ENCODE measurements at places on chromosomes 3 and 15. TPM values are rescaled to one million over a fixed set of nuclear protein-coding genes. Genes with fewer than 3 reads are reported as not detected.
A peak's percentile ranks its signal among the peaks of the same experiment; 100 is the strongest.

The MB21D2 gene
- 7.7 TPM for total RNA-seq

DNA sequence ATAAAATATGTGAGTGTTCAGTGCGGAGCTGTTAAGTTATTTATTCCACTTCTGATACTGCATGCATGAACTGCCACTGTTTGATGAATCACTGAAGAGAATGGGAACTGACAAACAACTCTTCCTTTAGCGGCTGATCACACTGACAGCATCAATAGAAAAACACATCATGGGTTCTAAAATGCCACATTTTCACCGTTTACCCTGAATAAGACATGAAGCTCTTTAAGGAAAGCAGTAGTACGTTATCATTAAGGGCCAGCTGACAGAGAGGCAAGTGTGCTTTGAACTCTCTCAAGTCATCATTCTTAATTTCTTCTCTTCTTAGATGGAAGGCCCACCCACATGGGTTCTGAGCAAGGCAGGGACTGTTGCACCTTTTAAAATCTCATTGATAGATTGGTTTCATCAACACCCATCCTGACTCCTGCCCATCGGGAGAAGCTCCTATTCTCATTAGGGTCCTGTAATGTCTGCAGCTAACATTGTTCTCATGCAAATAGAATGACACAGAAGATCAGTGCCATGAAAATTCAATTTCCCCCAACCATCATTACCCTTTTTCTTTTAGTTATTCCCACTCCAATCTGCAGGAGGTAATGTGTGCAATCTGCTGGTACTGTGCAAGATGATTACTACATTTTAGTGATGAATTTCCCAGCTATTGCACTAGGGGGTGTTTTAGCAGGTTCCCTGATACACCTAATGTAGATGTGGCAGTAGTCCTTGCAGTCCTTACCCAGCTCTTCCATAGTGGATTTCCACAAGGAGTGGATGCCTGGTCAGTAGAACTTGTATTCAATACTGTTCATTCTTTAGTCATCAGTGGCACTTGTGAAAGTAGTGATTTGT is 119.1 kb downstream of the ROBO2 start:
- no peaks in the 10 kb centered on the region for H3K27me3 ChIP-seq
- H3K4me1 ChIP-seq: no peaks in the 10 kb centered on the region
- H3K27ac ChIP-seq: no peak overlapping the region
- no peaks in the 10 kb centered on the region for H3K36me3 ChIP-seq
- no peak for DNase-seq

DNA sequence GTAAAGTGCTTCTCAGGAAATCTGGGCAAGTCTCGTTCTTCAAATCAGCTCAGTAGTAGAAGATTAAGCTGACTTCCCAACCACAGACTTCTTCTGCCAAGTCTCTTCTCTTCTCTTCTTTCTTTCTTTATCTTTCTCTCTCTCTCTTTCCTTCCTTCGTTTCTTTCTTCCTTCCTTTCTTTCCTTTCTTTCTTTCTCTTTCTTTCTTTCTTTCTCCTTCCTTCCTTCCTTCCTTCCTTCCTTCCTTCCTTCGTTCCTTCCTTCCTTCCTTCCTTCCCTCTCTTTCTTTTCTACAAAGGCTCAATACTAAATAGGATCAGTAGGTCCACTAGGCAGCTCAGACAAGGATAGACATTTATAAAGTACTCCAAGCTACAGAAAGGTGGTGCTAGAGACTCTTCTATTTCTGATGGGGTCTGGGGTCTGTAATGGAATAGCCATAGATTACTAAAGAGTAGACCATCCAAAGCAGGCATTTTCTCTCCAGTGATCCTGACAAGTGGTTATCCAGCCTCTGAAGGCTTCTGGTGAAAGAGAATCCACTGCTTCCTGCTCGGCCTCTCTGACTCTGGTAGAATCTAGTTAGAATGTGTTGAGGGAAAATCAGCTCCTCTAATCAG is 100.8 kb downstream of the TPRG1 start:
- peaks cover 6% of the 10 kb centered on the region for H3K36me3 ChIP-seq
- no peak for DNase-seq
- no peak overlapping the region for H3K4me3 ChIP-seq

- H3K4me3 ChIP-seq: no peak overlapping the region
- peaks cover 16% of the 10 kb centered on the region for H3K4me1 ChIP-seq
- no peak overlapping the region for H3K27ac ChIP-seq
- no peaks in the 10 kb centered on the region for H3K36me3 ChIP-seq
- H3K27me3 ChIP-seq: no peaks in the 10 kb centered on the region
Observed at GRCh38 chr15:65937476-65937875, 68.2 kb downstream of the RAB11A start.

DNA sequence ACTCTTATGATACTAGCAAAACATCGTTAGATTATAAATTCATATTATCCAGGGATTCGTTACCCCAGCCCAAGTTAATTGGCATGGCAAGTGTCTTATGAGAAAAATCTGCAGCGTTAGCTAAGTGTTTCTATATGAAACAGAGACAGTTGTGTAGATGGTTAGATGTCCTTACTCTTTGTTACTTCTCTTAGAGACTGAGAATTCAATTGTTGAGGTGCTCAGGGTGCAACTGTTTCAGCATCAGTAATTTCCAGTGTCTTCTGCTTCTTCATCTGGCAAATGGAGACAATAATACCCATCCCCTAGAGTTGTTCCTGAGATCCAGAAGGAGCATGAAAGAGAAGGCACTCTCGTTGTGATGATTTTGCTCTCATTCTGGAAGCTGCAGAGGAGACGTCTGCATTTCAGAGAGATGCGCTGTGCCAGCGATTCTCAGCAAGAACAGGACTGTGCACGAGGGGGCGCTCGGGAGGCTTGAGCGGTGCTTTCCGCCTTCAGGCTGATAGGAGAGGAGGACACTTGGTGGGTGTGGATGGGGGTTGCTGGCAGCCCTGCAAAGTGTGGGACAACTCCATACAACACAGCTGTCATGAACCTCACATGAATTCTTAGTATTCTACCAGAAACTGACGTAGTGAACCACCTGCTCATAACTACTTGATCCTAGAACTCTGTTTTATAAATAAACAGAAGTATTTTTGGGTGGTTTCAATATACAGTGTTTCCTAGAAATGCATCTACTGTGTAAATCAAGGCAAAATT is 39.7 kb upstream of the SPSB4 start:
- H3K4me1 ChIP-seq: peaks cover 8% of the 10 kb centered on the region
- peaks cover 30% of the 10 kb centered on the region for H3K27me3 ChIP-seq
- no peaks in the 10 kb centered on the region for H3K36me3 ChIP-seq
- no peak overlapping the region for H3K4me3 ChIP-seq
- peak; percentile 81 for DNase-seq
- no peak overlapping the region for H3K27ac ChIP-seq

- H3K27ac ChIP-seq: no peak overlapping the region
- H3K4me1 ChIP-seq: no peaks in the 10 kb centered on the region
- DNase-seq: no peak
- no peaks in the 10 kb centered on the region for H3K36me3 ChIP-seq
- peaks cover 2% of the 10 kb centered on the region for H3K27me3 ChIP-seq
Observed at GRCh38 chr3:170999737-171000242, 26.7 kb downstream of the SLC2A2 start.

- H3K27me3 ChIP-seq: no peaks in the 10 kb centered on the region
- peaks cover 11% of the 10 kb centered on the region for H3K4me1 ChIP-seq
- no peak for DNase-seq
- H3K27ac ChIP-seq: no peak overlapping the region
Observed at GRCh38 chr15:41801850-41802455, 25.9 kb upstream of the JMJD7 start.

- DNase-seq: no peak
- peak overlapping the region; percentile 91 for H3K4me3 ChIP-seq
- peak overlapping the region; percentile 96 for H3K27ac ChIP-seq
- no peaks in the 10 kb centered on the region for H3K36me3 ChIP-seq
- H3K27me3 ChIP-seq: no peaks in the 10 kb centered on the region
Observed at GRCh38 chr3:4467522-4467867, 426 bp upstream of the SUMF1 start.

DNA sequence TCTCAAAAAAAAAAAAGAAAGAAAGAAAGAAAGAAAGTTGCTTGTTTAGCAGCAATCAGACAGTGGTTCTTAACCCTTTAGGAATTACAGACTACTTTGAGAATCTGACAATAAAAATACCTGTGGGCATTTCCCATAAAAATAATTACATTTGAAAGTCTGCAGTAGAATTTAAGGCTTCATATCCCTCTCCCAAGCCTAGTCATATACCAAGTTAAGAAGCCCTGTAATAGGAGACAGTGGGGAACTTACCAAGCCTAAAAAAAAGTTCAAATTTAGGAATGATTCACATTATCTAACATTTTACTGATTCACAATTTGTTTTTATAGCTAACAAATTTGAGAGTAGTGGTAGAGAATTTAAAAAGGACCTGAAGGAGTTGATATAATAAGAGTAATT is 47.5 kb downstream of the LRRFIP2 start:
- peaks cover 6% of the 10 kb centered on the region for H3K36me3 ChIP-seq
- DNase-seq: no peak
- no peaks in the 10 kb centered on the region for H3K27me3 ChIP-seq
- no peak overlapping the region for H3K27ac ChIP-seq
- H3K4me3 ChIP-seq: no peak overlapping the region
- H3K4me1 ChIP-seq: peaks cover 7% of the 10 kb centered on the region

DNA sequence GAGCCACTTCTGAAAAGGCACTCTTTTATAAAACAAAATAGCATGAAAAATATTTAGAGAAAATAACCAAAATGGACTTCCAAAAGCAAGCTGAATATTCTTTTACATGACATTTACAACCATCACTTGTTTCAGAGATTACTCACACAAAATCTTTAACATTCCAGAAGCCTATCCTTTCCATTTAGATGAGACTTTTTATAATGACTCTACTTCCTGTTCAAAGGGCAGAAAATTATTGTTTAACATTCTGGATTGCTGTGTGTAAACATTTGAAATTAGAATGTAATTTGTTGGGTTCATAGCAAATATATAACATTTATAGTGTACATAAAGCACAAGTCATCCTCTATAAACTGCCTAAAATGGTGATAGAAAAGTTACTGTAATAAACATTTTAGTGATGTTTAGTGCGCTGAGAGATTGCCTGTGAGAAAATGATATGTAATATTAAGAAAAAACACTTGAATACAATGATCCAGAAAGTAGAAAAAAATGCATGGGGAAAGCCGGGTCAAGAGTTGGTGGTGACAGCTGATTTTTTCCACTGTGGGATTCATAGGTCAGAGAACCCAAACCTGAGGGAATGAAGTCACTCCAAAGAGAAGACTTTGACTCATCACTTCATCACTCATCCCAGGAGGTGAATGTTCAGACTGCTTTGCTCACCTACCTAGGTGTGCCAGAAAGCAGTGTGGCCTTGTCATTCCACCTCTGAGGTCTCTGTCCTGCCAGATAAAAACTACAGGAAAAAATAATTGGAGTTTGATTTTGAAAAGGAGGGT is 305.8 kb downstream of the ARPP21 start:
- no peaks in the 10 kb centered on the region for H3K27me3 ChIP-seq
- H3K4me1 ChIP-seq: no peaks in the 10 kb centered on the region
- no peak overlapping the region for H3K27ac ChIP-seq
- no peaks in the 10 kb centered on the region for H3K36me3 ChIP-seq

- no peak overlapping the region for H3K4me3 ChIP-seq
- peaks cover 5% of the 10 kb centered on the region for H3K4me1 ChIP-seq
- peaks cover 56% of the 10 kb centered on the region for H3K27me3 ChIP-seq
Observed at GRCh38 chr15:31293655-31294054, 33.0 kb upstream of the KLF13 start.

- H3K27me3 ChIP-seq: no peaks in the 10 kb centered on the region
- no peak overlapping the region for H3K4me3 ChIP-seq
- H3K4me1 ChIP-seq: peaks cover 97% of the 10 kb centered on the region
- peak overlapping the region; percentile 94 for H3K27ac ChIP-seq
Observed at GRCh38 chr3:30639937-30640336, 33.5 kb downstream of the TGFBR2 start.

Data from activated CD4-positive, alpha-beta T cell treated with anti-CD3 and anti-CD28 coated beads, Interleukin-2, amount 10 ng/mL, durations not matched to agents 7 days and 5 days (primary cell).